ENCODE measurements at places on chromosomes 6 and 20. TPM values are rescaled to one million over a fixed set of nuclear protein-coding genes. Genes with fewer than 3 reads are reported as not detected.

DNA sequence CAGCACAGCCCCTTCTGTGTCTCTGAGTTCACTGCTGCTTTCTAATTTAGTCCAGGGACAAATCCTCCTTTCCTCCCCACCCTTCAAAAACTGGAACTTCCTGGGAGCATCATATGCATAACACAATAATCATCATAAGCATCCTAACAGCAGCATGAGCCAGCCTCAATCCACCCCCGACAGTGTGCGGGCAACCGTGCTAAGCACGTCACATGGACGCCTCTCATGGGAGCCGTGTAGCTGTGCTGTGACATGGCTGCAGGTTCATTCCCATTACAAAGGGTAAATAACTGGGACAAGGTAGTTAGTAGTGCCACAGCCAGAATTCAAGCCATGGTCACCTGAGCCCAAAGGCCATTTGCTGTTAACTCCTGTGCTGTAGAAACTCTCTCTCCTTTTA lies 24.5 kb upstream of the ULBP3 start:
- DNase-seq: no peak

- no peak for DNase-seq
These were observed 58.0 kb upstream of the MPC1 start for GRCh38 chr6:166440729-166441128.

HLA-C gene
- total RNA-seq: 364 TPM

APOBEC2 gene
- not detected for total RNA-seq

- no peak for DNase-seq
These were observed 40.5 kb upstream of the PLN start for GRCh38 chr6:118507636-118508035.

PIGU gene
- total RNA-seq: 19.4 TPM

- no peak for DNase-seq
These were observed 265.9 kb upstream of the FERMT1 start for GRCh38 chr20:6388671-6389197.

GRCh38 chr20:40634891-40635290 lies 54.1 kb downstream of the MAFB start:
- DNase-seq: no peak

MOG gene
- not detected for total RNA-seq

DNA sequence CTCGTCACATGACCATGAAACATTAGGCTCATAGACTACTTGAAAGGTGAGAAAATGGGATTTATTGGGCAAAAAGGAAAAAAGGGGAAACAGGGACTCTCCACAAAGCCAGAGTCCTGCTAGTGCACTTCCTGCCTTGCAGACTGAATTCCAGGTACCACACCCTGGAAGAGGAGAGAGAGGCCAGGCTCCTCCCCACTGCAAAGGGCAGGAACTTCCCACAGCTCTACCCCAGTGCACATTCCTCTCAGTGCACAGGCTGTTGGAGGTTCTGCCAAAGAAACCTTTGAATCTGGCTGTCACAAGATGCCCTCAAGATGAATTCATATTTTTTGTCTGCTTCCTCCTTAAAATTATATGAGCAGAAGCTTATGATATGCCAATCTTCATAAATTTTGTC lies 920.4 kb upstream of the GJE1 start:
- peak; percentile 3 for DNase-seq

DNA sequence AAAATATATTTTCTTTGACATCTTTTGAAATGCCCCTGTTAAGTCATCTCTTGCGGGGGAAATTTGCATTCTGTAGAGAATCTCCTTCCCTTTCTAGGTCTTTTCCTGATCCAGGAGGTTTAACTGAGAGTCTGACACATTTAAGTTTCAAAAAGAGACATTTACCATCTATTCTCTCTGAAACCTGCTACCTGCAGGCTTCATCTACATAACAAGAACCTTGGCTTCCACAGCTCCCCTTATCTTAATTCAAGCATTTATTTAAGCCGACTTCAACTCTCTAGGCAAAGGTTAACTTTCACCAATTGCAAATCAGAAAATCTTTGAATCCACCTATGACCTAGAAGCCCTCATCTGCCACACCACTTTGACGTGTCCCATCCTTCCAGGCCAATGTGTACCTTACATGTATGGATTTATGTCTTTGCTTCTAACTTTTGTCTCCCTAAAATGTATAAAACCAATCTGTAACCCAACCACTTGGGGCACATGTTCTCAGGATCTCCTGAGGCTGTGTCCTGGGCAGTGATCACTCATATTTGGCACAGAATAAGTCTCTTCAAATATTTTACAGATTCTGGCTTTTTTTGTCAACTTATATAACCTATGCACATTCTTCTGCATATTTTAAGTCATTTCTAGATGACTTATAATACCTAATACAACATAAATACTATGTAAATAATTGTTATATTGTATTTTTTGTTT lies 666.7 kb downstream of the UTRN start:
- DNase-seq: no peak

TFAP2A gene
- total RNA-seq: 14.8 TPM
